ENCODE measurements at places on chromosomes 4 and X.

- no peak for DNase-seq
These were observed 2.4 kb downstream of the OTUD4 start for GRCh38 chr4:145177906-145178538.

GRCh38 chr4:151833174-151833573 lies 72.4 kb upstream of the GATB start:
- DNase-seq, result no peak

GRCh38 chr4:149796381-149796780 lies 19.3 kb downstream of the IQCM start:
- no peak for DNase-seq

- peak; percentile 48 for DNase-seq
These were observed 76.5 kb upstream of the BCOR start for GRCh38 chrX:40174001-40174853.

- DNase-seq, result no peak
These were observed 55.4 kb downstream of the MAML3 start for GRCh38 chr4:140098455-140099160.

- DNase-seq, result no peak
These were observed 966 bp upstream of the KIAA0232 start for GRCh38 chr4:6781561-6781960.

DNA sequence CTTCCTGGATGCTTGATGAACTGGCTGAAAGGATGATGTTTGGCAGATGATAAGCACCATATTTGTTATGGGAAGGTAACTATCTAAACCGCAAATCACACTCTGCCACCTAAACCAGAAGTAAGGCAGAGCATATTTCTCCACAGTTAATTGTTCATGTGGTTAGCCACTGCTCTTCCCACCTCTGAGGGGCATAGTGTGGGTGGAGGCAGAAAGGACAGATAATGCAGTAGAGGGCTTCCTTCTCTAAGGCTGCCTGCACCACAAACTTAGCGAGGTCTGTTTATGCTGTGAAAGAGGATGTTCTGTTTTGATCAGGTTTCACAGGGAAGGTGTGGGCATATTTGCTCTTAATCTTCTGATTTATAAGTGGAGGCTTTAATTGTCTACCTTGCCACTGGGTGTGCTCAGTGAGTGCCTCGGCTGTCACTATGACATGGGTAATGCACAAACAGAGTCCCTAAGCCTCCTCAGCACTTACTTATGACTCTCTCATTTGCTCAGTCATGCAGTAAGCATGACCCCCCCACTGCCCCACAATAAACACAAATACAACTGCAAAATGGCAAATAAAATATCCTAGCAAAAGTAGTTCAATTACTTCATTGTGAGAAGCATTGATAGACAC lies 401.0 kb downstream of the TMA16 start:
- DNase-seq, result no peak

GRCh38 chrX:110316351-110317060 lies 1.4 kb downstream of the AMMECR1 start:
- DNase-seq, result peak; percentile 15

GRCh38 chr4:39415678-39416283 lies 9.1 kb downstream of the KLB start:
- no peak for DNase-seq

- DNase-seq, result no peak
These were observed 42.9 kb downstream of the DCTD start for GRCh38 chr4:182874304-182874751.

GRCh38 chr4:81421346-81422218 lies 50.1 kb downstream of the RASGEF1B start:
- no peak for DNase-seq

DNA sequence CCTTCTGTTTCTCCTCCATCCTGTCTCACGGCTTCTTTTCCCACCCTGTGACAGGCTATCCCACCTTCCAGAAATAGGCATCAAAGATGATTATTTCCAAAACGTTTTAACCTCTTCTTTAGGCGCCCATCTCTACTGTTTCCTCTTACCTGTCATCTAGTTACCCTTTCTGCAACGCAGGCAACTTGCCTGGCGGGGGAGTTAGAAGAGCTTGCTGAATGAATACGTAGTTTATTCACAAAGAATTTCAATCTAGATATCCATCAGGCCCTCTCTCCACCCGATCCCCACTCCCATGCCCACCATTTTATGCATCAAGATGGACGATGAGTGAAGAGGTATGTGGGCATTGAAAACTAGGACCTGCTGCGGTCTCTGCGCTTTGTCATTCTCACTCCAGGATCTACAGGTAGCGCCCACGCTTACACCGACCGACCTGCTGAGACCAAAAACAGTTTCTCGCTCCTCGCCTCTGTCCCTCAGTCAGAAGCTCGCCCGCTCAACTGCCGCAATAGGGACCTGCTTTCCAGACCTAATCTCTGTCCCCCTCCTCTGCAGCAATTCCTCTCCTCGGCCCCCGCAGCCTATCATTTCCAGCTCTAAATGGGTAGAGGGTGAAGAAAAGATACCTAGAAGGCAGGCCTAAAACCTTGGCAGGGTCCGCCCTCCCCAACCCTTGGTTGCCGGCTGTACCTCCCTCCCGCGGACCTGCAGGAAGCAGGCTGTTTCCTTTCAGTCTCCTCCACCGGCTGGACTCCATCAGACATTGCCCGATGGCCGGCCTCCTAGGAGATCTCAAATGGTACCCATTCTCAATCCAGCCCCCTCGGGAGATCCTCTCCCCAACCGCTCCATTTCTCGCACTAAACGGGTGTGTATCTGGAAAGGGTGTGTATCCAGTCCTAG lies 624 bp downstream of the BEX5 start:
- peak; percentile 9 for DNase-seq

DNA sequence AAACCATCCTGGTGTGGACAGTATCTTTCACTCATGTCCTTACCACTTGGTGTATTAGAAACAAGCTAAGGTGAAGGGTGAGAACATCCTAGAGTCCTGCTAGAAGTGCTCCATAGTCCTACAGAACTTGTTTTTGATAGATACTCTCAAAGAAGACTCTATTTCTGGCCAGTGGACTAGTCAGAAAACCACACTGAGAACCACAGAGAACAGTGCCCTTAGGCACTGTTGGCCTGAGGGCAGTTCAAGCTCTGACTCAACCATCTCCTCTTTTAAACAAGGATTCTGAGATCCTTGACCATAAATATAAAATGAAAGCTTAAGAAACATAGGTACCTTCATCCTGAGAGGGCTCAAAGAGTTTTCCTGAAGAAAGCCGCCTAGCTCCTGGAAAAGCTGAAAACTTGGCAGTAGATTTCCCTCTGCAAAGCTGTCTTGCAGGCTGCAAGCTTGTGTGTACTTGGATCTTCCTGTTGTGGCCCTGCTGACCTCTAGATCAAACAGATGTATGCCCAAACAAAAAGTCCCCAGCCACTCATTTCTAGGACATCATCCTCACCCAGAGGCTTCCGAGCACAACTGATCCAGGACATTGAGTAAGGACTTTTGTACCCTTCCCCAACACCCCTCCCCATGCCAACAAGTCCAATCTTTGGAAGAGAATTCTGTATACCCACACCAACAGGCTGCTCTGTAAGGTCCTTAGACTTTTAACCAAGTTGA lies 111.6 kb upstream of the CXCL13 start:
- no peak for DNase-seq

DNA sequence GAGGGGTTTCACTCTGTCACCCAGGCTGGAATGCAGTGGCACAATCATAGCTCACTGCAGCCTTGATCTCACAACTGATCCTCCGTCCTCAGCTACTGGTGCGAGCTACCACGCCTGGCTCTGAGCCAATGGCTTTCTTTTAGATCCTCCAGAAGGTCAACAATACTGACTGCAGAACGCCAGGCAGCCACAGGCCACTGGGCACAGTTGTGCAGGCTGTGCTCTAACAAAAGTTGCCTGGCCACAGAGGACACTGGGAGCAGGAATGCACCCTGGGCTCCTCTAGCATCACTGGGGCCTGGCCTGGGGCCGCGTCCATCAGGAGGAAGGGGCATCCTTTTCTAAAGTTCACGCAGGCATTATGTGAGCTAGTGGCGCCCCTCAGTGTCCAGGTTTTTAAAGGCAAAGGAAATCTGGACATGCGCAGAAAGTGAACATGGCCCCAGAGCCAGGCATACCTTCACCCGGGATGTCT lies 14.9 kb upstream of the PORCN start:
- no peak for DNase-seq

GRCh38 chrX:11585174-11585573 lies 80.5 kb downstream of the ARHGAP6 start:
- DNase-seq, result no peak

DNA sequence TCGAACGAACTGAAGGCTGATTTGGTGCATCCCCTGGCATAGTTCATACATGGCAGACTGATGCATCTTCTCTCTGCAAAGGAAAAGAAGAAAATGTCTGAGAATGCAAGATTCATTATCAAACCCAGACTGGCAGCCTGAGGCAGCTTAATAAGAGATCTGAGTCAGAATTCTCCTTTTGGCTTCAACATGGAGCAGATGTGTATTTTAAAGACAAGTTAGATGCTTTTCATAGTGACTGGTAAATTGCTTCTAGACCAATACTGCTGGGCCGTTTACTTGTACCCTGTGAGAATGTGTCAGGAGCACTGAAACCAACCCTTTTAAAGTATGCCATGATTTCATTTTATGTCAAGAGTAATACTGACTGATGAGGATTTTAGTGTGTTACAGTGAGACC lies 322.0 kb downstream of the NR3C2 start:
- DNase-seq, result no peak

DNA sequence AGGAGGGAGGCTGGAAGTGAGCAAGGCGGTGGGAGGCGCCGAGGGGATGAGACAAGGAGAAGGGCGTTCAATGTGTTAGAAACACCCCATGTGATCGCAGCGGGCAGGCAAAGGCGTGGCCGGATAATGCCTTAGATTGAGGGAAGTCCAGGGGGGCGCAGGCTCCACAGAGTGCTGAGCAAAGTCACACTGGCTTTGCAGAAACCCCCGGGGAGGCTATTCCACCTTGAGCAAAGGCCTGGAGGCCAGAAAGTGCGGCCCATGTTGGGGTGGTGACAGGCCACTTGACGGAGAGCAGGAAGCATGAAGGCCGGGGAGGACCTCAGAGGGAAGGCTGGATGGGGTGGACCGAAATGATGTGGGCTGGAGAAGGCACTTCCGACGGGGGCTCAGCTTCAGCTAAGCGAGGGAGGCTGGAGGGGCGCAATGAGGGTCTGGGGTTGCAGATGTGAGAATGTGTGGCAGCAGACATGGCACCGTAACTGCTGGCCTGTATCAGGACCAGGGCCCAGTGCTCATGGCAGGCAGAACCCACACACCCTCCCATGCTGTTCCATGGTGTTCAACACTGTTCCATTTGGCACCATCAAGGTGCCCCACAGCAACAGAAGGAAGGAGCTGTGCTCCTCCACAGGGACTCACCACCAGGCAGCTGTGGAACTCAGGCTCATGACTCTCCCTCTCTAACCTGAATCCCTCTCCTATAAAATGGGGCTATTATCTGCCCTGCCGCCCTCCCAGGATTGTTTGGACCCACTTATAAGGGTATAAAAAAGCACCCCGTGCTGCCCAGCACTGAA lies 50.3 kb downstream of the HMX1 start:
- DNase-seq, result peak; percentile 4

DNA sequence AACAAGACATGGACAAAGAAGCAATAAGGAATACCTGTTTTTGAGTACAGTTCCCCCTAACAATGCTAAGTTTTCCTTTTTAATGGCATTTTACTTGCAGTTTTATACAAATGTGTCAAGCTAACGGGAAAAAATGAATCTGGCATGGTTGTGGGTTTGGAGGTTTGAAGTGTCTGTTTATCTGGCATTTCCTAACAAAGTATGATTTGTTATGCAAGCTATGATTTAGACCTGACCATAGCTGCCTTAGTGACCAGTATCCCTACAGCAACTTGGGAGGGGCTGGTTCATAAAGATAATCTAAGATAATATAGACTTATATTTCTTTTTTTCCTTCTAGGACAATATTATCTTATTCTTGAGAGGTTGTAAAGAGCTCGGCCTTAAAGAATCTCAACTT lies 60.6 kb downstream of the LIMCH1 start:
- no peak for DNase-seq

DNA sequence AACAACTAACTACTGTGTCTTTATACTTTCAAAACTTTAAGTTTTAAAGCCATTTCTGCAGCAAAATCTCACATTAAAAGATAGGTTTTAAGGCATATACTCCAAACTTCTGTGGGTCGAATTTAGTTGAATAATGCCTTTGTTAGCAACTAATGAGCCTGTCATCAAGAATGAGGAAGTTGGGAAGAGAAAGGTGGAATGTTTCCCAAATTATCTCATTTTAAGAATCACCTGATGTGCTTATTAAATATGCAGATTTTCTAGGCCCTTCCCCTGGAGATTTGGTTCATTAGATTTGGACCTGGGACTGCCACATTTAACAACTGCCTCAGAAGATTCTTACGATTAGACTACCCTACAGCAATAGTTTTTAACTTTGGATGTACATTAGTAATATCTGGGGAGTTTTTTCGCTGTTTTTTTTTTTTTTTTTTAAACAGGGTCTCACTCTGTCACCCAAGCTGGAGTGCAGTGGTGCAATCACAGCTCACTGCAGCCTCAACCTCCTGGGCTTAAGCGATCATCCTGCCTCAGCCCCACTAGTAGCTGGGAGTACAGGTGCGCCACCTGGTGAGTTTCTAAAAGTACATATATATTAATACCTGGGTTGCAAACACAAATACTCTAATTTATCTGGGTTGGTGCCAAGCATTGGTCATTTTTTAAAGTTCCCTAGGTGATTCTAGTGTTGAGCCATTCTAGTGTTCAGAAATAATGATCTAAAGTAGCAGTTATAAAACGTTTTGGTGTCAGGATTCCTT lies 16.1 kb upstream of the TASL start:
- no peak for DNase-seq

DNA sequence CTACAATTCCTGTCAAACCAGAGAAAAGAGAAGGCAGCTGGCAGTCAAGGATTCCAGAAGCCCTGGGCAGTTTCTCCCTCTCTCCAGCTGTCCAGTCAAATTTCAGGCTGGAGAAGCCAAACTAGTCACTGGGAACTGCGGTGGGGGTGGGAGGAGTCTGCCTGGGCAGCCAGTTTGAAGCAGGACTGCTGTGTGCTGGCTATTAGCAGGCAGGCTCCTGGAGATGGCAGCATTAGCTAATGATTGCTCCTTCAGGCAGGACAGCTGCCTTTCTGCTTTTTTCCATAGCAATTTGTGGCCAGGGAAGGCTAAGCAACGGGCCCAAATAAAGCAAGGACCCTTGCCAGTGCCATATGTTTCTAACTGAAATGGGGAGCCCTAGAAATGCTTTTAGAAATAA lies 44.7 kb upstream of the FGF13 start:
- no peak for DNase-seq

DNA sequence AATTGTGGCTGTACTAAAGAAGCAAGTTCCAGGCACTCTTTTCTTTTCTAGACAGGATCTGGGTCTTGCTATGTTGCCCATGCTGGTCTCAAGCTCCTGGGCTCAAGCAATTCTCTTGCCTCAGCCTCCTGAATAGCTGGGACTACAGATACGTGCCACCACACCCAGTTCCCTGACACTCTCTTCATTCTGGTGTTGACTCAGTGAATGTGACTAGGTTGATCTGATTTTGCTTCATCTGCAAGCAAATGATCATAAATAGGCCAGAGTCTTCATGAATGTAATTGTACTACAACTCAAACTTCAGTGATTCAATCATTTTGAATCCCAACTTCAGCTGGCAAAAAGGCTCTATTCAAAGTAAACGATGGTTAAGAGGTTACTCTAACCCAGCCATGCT lies 78.5 kb downstream of the APBB2 start:
- no peak for DNase-seq
